ENCODE measurements at places on chromosomes 6 and 20.

GRCh38 chr6:89270951-89271721, 44.0 kb downstream of the GABRR2 start:
- no peak for DNase-seq

- no peak for DNase-seq
Measured at GRCh38 chr6:1267057-1267732, 44.7 kb upstream of the FOXQ1 start.

- DNase-seq = no peak
Measured at GRCh38 chr6:97958134-97958533, 675.1 kb upstream of the MMS22L start.

GRCh38 chr6:56842686-56843475, 112.0 kb upstream of the BEND6 start:
- no peak for DNase-seq

GRCh38 chr6:101758368-101758767, 364.9 kb downstream of the GRIK2 start:
- DNase-seq = no peak

GRCh38 chr6:99282479-99283062, 66.9 kb downstream of the FAXC start:
- DNase-seq = no peak

DNA sequence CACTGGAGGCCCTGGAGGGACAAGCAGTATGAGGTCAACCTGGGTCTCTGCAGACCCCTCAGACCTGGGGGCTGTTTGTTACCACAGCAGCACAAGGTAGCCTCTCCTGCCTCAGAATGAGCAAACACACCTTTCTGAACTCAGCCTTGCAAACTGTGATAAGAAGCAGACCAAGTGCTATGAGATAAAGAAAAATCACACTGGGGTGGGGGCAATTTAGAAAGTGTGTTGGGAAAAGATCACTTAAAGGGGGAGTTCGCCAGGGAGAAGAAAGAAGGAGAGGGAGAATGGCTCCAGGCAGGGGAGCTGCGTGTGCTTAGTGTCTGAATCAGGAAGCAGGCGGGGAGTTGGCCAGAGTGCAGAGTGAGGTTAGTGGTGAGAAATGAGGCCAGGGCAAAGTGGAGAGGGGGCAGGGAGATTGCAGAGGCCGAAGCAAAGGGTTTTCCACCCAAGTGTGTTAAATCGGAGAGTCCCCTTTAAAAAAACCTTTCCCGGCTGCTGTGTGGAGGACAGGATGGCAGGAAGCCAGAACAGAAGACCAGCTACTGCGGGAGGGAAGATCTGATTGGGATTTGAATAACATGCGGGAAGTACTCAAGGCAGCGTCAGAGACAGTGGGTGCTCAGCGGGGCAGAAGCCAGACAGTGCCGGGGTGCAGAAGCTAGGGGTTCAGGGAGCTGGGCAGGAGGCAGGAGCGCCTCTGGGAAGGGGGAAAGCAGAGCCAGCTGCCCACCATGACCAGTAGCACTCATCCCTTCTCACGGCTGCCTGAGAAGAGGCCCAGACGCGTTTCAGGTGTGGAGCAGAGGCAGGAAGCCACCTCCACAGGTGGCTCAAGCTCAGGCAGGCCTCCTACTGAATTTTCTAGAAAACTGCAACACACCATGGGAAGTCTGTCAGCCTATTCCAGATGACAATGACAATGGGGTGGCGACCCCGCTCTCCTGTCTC, 9.0 kb downstream of the ADA start:
- peak; percentile 23 for DNase-seq

DNA sequence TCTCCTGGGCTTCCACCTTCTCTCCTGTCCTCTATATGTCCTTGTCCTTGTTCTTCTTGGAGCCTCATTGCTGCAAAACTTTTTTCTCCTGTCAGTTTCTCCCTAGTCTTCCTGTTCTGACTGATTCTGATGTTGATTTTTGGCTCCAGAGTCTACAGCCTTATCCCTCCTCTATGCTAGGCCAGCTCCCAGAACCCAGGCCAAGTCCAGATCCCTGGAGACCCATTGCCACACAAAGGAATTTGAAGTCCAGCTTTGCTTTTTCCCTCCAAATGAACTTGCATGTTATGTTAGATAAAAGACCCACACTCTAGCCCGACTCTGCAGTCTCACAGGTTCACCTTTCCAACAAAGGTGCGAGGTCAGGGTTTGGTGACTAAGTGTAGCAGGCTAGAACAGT, 203.1 kb downstream of the FNDC1 start:
- DNase-seq = no peak

- DNase-seq = no peak
Measured at GRCh38 chr6:8110117-8110721, 7.9 kb upstream of the EEF1E1 start.

DNA sequence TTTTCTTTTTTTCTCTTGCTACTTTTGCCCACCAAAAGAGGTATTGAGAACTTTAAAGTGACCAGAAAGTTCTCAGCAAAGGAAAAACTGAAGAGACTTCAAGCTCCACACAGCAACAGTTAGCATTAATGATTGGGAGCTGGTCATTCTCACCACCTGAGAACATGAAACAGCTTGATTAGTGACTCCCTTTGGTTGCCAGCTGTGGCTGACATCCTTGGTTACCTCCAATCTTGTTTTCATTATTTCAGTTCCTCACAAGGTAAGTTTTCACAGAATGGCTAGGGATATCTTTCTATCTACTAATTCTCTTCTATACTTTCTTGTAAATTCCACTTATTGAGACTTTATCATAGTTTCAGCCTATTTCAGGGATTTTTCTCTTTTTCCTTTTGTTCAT, 427.9 kb downstream of the QKI start:
- no peak for DNase-seq

DNA sequence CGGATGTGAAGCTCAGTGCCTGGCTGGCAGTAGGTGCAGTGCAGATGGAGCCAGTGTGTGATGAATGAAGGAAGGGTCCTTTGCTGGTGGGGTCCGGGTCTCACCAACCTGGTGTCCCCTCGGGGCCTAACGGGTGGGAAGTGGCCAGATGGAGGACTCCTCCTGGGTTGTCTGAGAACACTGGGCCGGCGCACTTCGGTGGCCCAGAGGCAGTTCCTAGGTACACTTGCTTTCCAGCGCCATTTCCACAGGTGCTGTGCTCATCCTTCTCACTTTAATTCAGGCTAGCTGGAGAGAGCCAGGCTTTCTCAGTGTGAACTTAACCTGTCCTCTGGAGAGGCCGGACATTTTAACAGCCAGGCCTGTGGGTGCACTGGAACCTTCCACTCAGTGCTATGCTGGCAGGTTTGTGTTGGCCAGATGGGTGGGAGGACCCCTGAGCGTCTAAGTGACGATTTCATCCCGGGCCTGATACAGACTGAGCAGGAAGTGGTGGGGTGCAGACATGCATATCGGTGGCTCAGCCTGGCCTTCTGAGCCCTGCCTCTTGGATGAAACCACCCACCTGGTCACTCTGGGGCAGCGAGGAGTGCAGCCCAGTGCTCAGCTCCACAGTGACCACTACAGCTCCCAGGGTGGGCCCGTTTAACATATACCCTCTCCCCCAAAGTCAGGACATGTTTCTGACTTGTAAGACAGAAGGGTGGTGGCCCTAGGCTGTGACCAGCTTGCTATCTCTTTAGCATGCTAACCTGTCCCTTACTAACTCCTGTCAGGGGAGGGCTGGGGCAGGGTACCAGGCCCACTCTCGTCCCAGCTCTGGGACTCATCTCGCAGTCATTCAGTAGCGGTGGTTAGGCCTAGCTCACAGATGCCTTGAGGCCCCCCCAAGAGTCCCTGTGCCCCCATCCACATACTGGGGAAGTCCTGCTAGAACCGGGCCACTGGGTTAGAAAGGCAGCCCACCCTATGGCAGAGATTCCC, 8.2 kb upstream of the PYGB start:
- no peak for DNase-seq

DNA sequence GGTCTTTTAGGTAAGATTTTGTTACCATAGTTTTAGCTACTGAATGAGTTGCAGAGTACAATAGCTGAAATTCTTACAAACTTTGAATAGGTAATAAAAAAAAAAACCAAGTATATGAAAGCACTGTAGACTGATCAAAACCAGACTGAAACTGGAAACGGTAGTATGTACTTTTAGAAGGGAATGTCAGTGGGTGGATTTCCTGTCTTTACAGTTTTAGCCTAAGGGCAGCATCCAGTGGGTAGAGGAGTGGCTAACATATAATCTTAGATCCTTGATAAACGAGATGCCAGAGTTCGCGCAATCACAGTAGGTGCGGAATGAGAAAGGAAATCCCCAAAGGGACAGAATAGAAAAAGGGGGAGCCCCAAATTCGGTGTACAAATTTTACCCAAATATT, 385.9 kb upstream of the RUNX2 start:
- no peak for DNase-seq

DNA sequence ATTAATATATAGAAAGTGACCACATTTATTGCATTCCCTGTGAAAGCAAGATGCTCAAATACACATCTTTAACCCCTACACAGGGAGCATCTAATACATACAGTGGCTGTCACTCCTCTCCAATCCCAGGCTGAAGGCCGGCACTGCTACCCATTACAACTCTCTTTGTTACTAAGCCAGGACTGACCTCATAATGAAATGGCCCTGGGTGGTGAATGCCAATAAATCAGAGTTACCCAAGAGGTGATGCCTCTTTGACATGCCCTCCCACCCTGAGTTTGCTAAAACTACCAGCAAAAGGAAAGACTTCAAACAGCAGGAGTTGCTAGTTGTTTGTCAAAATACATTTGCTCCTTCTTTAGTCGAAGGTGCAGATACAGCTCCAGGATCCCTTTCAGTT, 214.2 kb downstream of the FOXA2 start:
- DNase-seq = no peak

DNA sequence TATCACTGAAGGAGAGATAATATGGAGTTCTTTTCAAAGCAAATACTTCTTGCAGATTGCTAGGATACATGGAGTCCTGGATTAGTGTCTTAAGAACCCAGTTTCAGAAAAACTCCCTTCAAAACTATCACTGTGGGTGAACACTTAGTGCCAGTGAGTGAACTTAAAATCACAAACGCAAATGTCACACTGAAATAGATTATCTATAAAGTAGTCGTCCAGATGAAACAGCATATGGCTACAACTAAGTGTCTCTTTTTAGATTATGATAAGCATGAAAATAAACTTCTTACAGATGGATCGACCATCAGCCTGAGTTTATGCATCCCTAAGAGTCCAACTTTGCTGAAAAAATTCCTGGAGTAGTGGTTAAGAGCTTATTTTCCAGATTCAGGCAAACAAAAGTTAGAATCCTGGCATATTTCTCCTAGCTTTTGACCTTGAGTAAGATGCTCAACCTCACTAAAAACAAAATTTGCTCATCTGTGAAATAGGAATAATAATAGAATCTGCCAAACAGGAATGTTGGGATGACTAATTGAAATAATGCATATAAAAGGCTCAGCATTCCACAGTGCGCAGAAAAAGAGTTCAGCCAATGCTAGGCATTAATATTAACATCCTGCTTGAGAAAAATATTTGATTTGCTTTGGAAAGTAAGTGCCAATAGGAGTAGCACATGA, 70.4 kb downstream of the DOK5 start:
- DNase-seq = no peak

GRCh38 chr6:37821446-37821845, 1.9 kb downstream of the ZFAND3 start:
- DNase-seq = no peak
